ENCODE measurements at places on chromosomes 6 and 20.

GRCh38 chr20:62458275-62459251, 17.2 kb downstream of the GATA5 start:
- DNase-seq: no peak

DNA sequence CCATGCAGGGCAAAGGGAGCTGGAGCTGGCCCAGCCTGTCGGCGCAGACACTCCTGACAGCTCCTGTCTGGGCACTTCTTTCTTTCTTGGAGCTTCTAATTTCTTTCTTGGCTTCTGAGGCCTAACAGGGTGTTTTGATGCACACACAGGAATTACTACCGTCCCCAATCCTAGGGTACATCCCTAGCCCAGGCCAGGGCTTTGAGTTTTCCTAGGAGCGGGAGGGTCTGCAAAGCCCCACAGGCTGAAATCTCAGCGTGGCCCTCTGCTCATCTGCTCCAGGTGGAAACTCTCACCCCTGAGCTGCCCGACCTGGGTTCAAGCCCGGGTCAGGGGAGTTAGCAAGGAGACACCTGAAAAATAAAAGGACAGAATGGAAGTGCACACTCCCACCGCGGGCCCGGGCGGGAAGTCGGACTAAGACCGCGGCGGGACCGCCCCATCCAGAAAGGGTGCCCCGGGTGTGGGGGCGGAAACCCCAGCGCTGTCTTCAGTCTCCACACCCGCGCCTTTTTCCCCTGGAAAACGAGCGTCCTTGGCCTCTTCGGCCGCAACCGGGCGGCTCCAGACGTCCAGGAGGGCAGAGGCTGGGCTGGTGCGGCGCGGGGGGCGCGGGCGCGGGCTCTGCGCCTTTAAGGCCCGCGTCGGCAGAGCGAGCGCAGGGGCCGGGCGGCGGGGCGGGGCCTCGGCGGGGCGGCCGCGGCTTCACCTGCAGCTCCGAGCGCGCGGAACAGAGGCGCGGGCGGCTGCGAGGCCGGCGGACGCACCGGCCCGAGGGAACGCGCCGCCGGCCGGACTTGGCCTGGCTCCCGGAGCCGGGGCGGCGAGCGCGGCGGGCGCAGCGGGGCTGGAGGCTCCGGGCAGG, at the start of gene CDH4:
CDH4 (plus strand) TSS at position 733 of the 865 bp plus-strand sequence.
- DNase-seq: no peak

DNA sequence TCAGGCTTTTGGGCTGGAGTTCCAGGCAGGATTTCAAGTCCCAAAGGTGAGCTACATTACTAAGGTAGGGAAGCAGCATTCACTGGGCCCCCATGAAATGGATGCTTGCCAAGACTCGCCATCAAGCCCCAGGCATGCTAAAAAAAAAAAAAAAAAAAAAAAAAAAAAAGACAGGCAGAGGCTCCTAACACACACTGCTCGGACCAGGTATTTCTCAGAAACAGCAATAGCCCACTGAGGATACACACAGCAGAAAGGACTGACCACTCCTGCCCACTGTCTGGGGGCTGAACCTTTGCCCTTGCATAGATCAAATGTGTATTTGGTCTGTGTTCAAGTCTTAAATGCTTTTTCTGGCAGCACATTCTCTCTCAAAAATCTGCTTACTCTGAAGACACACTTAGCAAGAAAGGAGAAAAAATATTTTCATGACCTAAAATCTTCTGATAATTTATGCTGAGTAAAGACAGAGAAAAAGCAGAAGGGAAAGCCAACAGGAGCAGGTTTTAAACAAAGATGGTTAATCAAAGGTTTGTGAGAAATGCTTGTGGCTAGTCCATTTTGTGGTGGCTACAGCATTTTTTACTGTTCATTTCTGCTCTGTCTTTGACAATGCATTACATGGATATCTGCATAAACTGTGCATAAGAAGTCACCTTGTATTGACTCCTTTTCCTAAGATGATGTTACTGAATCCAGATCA, 37.9 kb upstream of the BEND6 start:
- no peak for DNase-seq

GRCh38 chr6:165895421-165896165, 232.6 kb upstream of the PDE10A start:
- DNase-seq: no peak

DNA sequence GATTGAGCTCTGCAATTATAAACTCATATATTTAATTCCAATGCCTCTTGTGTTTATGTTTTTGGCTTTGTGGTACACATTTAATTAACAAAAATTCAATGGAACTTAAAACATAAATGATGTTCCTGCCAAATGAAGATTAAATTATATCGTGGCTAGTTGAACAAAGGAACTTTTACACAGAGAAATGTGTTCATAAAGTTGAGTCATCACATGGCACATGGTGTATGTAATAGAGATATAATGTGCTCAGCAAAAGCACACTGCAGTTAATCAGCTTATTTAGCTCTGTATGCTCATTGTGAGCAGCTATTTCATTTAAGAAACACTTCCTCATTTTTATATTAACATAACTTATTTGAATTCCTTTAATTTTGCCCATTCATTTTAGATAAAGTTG, 1295.6 kb upstream of the CITED2 start:
- DNase-seq: no peak
